ENCODE measurements at places on chromosomes 2 and 18.
A peak's percentile ranks its signal among the peaks of the same experiment; 100 is the strongest.

DNA sequence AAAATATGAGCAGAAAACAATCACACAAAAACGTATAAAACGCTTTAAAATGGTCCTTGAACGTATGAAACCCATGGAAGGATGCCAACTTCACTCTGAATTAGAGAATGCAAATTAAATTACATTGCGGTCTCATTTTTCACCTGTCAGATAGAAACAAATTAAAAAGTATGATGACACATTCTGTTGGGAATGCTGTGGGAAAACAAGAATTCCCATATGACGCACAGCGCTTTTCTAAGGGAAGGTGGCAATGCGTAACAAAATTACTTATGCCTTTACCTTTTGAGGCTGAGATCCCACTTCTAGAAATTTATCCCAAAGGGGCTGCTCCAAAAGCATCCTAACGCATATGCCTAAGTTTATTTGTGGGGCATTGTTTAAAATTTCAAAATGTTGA lies 3.8 kb upstream of the RPS7 start:
- DNase-seq = no peak

GRCh38 chr18:50051288-50051687 lies 143.7 kb downstream of the MYO5B start:
- DNase-seq = no peak

DNA sequence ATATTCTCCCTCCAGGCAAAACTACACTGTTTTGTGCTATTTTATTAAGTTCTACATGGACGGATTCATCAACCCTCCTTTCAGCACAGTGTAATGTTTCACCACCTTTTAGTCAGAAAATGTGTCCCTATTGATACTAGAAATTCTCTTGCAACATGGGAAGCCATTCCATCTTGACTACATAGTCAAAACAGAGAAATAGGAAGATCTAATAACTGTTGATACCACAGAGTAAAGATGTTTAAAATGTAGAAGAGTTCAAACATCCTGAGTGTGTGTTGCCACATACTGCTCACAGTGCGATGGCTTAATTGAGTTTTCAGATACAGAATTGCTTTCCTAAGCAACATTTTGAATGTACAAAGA lies 492.2 kb upstream of the RAB12 start:
- DNase-seq = no peak

- no peak for DNase-seq
Measured at GRCh38 chr2:108829578-108830310, 43.2 kb downstream of the CCDC138 start.

DNA sequence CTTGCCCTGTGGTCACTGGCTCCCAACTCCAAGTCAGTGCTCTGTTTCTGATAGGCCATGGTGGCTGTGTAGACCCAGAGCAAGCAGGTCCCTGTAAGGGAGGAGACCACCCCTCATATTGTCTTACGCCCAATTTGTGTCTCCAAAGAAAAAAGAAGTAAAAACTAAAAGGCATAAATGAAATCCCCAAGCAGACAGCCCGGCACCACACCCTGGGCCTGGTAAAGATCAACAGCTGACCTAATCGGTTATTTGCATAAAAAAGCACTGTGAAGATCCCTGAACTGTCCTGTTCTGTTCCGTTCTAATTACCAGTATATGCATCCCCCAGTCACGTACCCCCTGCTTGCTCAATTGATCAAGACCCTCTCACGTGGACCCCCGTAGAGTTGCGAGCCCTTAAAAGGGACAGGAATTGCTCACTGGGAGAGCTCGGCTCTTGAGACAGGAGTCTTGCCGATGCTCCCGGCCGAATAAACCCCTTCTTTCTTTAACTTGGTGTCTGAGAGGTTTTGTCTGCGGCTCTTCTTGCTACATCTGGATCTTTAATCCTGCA lies 364.1 kb upstream of the HS6ST1 start:
- no peak for DNase-seq

DNA sequence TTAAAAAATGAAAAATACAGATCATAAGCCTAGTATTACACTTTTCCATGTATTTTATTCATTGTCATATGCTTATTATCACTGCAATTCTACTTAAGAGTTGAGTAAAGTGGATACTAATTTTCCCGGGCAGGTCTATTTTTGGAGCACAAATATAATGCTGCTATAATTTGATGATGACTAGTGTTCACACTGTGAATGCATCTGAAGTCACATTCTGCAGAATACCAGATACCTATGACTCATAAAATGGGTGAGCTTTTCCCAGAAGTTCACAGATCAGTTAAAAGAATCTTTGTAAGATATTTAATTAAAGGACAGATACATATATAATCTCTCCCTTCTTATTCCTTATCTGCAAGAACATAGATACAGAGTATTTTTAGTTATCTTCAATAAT lies 79.8 kb upstream of the MC4R start:
- DNase-seq = peak; percentile 20

DNA sequence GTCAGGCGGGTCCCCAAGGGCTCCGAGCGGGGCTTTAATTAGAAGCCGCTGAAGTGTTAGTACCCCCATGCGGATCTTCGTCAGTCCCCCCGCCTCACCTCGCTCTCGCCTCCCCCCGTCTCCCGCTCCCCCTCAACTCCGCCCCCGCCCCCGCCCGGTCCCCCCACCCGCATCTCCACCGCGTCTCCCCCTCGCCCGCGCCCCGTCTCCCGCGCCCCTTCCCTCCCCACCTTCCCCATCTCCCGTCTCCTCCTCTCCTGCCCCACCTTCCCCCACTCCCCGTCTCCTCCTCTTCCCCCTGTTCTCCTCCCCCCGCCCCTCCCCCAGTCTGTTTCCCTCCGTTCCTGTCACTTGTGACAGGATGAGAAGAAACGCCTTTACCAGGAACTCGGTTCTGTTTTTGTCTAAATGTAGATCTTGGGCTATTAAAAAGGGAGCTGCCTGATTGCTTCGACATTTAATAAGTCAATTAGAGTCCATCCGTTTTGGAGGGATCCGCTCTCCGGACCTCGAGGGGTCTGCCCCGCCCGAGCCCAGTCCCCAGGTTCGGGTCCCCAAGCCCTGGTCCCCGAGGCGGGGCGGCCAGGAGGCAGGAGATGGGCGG lies 969 bp upstream of the ALKAL2 start:
- no peak for DNase-seq

DNA sequence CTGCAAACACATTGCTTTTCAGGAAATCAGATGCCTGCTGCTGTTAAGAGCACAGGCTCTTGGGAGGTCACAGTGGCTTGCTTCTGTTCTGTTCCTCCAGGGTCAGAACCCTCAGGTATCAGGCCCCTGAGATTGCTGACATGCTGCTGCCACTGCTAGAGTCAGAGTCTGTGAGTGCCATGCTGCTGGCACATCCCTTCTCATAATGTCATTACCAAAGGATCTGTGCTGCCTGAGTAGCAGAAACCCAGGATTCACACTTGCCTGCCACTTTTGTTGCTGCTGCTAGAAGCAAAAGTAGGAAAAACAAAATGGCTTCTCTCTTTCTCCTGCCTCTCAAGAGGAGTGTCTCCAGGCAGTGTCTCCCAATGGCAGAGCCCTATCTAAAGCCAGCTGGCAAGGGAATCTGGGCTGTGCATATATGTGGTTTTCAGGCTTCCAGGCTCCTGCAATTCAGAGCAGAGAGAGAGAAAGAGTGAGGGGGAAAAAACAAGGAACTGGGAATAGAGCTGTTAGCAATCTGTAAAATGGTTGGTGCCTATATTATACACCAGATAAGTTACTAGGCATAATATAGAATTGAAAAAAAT lies 180.3 kb downstream of the MYCN start:
- no peak for DNase-seq

GRCh38 chr2:229174794-229175496 lies 96.1 kb downstream of the PID1 start:
- peak; percentile 32 for DNase-seq

GRCh38 chr2:159944874-159945273 lies 117.5 kb downstream of the PLA2R1 start:
- no peak for DNase-seq

DNA sequence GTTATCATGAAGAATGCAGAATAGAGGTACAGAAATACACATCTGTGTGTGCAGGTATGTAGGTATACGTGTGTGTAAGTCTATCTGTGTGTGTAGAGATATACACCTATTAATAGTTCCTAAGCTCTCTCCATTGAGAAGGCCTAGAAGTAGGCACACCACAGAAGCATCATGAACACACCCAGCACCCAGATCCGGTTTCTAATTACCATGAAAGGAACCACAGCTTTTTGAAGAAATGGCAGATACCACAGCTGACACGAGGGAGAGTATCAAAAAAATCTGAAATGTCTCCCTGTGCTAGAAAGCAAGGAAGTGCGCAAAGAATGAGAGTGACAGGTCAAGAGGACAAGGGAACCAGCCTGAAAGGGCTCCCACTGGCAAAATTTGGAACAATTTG lies 27.7 kb upstream of the AP1S3 start:
- no peak for DNase-seq

GRCh38 chr2:9668687-9669345 lies 38.0 kb upstream of the YWHAQ start:
- no peak for DNase-seq

- no peak for DNase-seq
Measured at GRCh38 chr2:44285174-44285573, 9.9 kb downstream of the SLC3A1 start.

- DNase-seq = no peak
Measured at GRCh38 chr2:236395067-236395466, 130.9 kb upstream of the ASB18 start.

- no peak for DNase-seq
Measured at GRCh38 chr2:226580403-226580802, 219.2 kb downstream of the IRS1 start.

GRCh38 chr2:70304498-70304897 lies 2.6 kb upstream of the FAM136A start:
- no peak for DNase-seq

DNA sequence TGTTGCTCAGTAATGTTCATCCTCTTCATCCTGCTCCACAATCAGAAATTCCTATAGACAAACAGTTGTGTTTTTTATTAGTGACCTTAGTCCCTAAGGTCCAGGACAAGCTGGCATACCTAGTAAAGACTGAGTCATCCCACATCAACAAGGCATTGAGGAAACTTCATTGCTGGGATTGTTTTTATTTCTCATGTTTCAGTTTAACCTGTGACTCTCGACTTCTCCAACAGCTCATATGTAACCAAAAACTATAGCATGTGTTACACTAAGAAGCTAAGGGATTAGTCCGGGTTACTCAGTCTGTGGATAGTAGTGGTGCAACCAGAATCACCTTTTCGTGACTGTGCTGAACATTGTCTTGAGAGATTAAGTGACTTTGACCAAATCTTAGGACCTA lies 292.1 kb downstream of the RDH14 start:
- DNase-seq = no peak

- DNase-seq = no peak
Measured at GRCh38 chr18:3675446-3675845, 225.5 kb downstream of the TGIF1 start.

GRCh38 chr2:234258562-234259141 lies 208.2 kb downstream of the SPP2 start:
- DNase-seq = no peak

- DNase-seq = no peak
Measured at GRCh38 chr18:4854671-4855070, 342.4 kb downstream of the AKAIN1 start.

DNA sequence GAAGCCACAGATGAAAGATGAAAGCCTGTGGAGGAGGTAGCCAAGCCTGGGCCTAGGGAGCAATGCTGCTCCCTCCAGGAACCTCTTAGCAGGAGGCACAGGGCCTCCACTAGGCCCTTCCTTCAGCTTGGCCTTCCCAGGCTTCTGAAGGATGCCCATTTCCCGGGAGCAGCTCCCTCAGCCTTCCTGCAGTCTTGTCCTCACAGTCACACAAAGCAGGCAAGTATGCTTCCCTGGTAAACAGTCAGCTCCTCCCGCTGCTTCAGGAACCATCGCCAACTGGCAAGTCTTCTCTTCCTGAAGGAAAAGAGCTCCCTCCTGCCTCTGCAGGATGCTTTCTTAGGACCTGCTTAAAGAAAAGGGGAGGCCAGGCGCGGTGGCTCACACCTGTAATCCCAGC lies 53.2 kb downstream of the SMAD7 start:
- no peak for DNase-seq

DNA sequence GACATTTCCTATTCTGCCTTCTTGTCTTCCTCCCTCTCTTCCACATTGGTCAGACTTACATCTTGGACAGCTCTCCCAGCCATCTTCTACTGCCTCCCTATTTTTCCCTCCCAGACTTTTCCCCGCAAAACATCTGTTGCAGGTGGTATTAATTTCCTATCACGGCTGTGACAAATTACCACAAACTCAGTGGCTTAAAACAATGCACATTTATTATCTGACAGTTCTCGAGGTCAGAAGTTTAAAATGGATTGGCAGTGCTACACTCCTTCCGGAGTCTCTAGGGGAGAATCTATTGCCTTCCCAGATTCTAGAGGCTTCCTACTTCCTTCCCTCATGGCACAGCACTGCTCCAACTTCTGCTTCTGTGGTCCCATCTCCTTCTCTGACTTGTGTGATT lies 33.3 kb downstream of the STRADB start:
- no peak for DNase-seq

GRCh38 chr2:104938231-104938941 lies 84.5 kb downstream of the POU3F3 start:
- DNase-seq = no peak

Measured in amniotic stem cell (primary cell).